ENCODE measurements at places on chromosomes 2 and 18.

DNA sequence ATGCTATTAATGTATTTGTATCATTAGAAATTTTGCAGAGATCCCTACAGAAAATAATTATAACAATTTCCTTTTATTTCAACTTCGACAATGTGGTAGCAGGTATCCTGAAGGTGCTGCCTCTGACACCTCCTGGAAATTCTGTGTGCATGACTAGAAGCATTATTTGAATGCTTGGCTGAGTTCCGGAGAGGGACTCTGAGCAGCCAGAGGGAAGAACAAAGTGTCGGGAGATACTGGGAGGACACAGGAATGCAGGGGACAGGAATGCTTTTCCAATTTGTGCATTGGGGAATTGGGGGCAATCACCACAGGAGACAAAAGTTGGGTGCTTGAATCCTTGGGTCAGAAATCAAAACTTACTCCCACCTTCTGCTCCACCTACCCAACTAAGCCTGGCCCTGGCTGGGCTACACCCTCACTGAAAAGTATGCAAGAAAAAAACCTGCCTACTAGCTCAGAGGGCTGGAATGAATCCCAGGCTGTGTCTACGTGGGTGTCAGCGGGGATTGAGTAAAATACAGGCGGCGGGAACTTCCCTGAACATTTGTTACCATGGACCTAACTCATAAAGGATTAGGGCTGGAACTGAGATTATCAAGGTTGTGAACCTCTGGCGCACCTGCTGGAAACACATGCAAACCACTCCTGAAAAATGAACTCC, 299.3 kb downstream of the SOX11 start:
- no peak for DNase-seq

DNA sequence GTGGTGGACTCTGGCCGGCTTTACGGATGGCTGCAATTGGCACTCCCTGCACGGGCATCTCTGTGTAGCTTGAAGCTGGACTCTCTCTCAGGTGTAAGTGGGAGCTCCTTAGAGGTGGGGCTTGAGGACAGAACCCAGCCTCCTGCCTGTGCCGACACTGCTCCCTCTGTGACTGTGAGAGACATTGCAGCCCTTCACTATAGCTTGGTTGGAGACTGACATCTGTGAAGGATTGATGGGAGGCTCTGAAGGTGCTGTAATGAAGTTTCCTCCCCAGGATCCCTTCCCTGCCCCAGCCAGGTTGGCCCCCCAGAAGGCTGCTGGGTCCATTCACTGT, 166.7 kb downstream of the SH3RF3 start:
- no peak for DNase-seq

- no peak for DNase-seq
These were observed 1.4 kb upstream of the MBP start for GRCh38 chr18:77133835-77134496.

GRCh38 chr2:150971910-150972309, 289.8 kb downstream of the RBM43 start:
- no peak for DNase-seq

- no peak for DNase-seq
These were observed 134.0 kb upstream of the LYPD1 start for GRCh38 chr2:132804051-132804450.

GRCh38 chr2:10258726-10259125, 44.0 kb upstream of the HPCAL1 start:
- DNase-seq = no peak

DNA sequence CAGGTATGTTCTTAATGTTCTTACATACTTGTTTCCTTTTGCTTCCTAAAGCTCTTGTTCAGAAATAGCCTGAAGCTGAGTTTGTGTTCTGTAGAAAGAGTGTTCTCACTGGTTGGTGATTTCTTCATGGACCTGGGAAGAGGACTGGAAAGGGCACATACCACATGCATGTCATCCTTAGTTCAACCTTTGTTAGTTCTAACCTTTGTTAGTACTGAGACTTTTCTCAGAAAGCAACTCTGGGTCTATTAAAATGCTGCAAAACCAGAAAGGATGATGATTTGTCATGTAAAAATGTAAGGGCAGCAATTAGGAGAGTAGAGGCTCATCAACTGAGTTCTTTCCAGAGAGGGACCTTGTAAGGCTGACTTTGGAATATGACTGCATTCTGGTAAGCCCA, 2.5 kb upstream of the FAP start:
- DNase-seq = no peak

- no peak for DNase-seq
These were observed 1.7 kb downstream of the MYOM1 start for GRCh38 chr18:3217948-3218647.

GRCh38 chr2:187964746-187965145, 326.9 kb upstream of the GULP1 start:
- DNase-seq = no peak

DNA sequence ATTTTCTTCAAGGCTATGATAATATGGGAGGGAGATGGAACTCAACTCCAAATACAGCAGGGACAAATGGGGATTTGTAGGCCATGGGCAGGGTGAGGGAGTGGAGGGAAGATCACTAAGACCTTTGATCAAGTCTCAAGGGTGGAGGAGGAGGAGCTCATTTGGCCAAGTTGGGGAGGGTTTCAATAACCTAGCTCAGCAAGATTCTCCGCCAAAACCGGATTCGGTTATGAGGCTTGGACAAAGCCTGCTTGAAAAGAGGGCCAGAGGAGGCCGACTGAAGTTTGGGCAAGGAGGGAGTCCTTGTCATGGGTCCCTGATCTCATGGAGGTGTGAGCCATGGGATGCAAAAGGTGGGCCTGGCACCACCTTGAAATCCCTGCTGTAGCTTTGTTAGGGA, 68.8 kb downstream of the TSN start:
- DNase-seq = no peak

- DNase-seq = no peak
These were observed 708 bp upstream of the MALT1 start for GRCh38 chr18:58670404-58671110.

DNA sequence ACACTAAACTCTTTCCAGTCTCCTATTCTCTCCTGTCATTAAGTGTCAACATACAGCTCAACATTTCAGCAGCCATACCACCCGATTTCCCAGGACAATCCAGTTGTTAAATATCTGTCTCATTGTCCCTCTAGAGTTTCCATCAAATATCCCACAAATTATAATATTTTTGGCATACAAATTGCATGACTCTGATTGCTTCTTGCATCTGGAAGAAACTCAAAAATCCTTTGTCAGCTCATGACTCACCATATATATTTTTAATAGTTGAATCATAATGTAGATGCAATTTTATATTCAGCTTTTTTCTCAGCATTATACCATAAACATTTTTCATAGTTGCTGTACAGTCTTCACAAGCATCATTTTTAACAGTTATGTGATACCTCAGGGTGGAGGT, 7.2 kb downstream of the SLC30A3 start:
- no peak for DNase-seq

- DNase-seq = no peak
These were observed 1.4 kb downstream of the RAB1A start for GRCh38 chr2:65128297-65129190.

DNA sequence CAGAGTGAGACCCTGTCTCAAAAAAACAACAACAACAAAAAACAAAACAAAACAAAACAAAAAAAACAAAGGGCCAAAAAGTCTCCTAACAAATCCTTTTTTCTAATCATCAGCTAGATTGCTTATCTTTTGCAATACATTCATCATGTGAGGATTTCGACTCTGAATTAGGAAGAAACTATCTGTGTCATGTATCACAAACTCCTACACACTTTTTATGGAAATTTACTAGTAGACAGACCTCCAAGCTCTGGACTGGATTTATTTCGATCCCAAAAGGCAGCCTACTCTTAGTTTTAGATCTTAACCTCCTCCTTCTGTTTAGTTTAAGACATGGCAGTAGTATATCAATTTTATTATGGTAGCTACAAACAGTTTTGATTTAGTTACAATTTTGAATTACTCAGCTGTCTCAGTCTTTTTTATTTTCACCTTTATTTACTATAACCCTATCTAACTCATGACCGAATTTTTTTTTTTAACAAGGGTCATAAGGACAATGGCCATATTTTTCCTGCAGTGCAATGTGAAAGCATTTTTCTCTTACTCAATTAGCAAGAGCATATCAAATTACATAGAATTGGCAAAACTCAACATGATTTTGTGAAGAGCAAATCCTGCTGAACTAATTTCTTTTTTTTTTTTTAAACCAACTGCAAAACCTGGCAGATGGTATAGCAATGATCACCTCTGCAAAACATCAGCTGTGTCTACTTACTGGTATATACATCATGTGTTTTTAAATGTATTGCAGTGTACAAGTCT, 10.7 kb upstream of the CCDC88A start:
- DNase-seq = no peak

DNA sequence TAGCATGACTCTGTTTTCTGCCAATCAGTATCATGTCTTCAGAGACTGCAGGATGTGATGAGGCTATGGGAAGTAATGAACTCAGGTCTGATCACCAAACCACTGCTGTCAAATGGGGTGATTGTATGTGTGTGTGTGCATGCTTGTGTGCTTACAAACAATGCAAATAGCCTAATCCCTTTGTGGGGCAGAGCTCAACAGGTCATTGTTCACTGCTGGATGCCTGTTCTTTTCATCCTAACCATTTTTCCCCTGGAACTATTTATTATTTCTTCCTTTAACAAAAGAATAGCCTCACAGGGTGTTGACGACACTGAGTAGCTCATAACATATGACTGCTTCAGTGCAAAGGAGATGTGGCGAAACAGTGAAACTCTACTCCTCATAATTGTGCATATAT, 55.9 kb downstream of the NXPH2 start:
- DNase-seq = no peak

GRCh38 chr2:232457121-232458011, 1.4 kb downstream of the ALPI start:
- DNase-seq = no peak

- DNase-seq = no peak
These were observed 178.1 kb upstream of the FSHR start for GRCh38 chr2:49332415-49332814.

DNA sequence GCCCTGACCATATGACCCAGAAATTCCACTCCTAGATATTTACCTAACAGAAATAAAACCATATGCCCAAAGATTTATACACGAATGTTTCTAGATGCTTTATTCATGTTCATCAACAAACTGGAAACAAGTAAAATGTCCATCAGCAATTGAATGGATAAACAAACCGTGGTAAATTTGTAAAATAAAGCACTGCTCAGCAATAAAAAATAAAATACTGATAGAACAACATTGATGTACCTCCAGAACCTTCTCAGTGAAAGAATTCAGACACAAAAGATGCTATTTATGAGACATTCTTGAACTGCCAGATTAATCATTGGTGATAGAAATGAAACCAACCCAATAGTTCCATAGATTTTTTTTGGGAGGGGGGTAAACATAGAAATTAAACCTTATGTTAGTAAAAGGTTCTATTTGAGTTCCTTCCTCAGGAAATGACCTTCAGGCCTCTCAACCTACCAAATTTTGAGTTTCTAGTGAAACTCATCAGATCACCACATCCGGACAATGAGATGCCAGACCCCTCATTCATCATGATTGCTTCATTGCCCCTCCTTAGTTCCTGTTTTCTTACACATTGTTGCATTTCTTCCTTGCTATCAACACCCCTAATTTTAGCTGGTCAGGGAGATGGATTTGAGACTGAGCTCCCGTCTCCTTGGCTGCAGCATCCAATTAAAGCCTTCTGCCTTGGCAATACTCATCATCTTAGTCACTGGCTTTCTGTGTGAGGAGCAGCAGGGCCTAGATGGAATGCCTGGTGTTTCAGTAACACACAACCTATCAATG, 203.5 kb downstream of the LPIN1 start:
- DNase-seq = no peak

DNA sequence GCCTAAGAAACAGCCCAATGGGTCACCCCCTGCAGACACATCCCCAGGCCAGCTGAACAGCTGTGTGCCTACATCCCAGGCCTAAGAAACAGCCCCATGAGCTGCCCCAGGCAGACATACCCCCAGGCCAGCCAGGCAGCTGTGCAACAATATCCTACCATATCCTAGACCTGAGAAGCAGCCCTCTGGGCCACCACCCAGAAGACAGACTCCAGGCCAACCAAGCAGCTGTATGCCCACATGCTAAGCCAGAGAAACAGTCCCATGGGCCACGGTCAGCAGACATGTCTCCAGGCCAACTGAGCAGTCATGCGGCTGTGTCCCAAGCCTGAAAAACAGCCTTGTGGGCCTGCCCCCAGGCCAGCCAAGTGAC, 205.5 kb downstream of the ATAD2B start:
- DNase-seq = no peak

DNA sequence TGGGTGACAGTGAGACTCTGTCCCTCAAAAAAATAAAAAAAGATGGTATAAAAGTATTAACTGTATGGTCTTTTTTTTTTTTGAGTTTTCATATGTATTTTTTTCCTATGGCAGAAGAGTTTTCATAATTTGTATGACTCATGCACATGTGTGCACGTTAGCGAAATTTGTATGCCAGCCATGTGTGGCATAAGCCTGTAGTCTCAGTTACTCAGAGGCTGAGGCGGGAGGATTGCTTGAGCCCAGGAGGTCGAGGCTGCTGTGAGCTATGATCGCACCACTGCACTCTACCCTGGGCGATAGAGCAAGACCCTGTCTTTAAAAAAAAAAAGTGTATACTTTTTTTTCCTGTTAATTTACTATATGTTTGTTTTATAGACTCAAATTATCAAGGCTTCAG, 160.8 kb downstream of the TGIF1 start:
- no peak for DNase-seq

- DNase-seq = no peak
These were observed 201.9 kb upstream of the TRIB2 start for GRCh38 chr2:12514631-12515437.

- peak; percentile 82 for DNase-seq
These were observed at the start of gene ANKAR for GRCh38 chr2:189674374-189675112. TSS of gene ANKAR (plus strand) at chr2:189674670. CDS start at chr2:189676491, 1,821 bp downstream.

- DNase-seq = no peak
These were observed 243.2 kb upstream of the BOD1L2 start for GRCh38 chr18:56903686-56904085.

DNA sequence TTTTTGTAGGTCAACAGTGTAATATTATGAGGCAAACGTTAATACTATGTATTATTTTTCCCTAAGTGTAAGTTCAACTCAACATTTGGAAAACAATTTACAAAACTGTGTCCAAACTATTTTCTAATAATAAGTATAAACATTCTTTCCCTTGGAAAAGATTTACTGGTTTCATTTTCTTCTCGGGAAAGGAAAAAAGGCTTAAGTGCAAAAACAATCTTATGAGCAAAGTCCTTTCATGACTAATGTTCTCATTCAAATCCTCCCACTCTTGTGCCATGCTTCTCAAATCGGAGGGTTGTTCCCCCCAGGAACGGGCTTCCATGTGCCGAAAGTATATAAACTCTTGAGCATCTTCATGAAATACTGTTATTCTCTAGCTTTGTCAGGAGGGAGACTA, 19.8 kb upstream of the L3MBTL4 start:
- DNase-seq = no peak

- no peak for DNase-seq
These were observed 77.3 kb downstream of the KLHL14 start for GRCh38 chr18:32695534-32695933.

- DNase-seq = no peak
These were observed 22.8 kb downstream of the NFE2L2 start for GRCh38 chr2:177241711-177242120.

- no peak for DNase-seq
These were observed 156.7 kb downstream of the SLC4A10 start for GRCh38 chr2:161780881-161781280.

All from stimulated activated CD4-positive, alpha-beta T cell treated with anti-CD3 and anti-CD28 coated beads, Interleukin-4, amount 100 ng/mL, for 1 hour (primary cell).